Muscle of arm (tissue), 14 donors: ENCODE measurements at places on chromosomes 3 and 15. TPM values are rescaled to one million over a fixed set of nuclear protein-coding genes. Genes with fewer than 3 reads are reported as not detected.

DNA sequence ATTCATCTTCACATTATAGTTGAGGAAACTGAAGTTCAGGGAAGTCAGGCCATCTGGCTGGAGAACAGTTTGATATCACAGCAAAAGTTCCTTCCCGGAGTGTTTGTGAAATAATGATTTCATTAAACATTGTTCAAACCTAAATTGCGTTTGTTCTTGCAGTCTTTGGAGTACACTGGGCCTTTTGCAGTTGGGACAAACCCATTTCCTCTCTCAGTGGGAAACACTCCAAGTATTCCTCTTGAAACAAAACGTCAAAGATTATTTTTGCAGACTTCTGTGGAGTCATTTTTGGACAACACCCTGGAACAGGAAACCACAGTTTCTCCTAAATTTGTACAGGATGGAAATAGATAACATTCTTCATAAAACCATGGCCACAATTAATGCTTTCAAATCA is 287.5 kb downstream of the PTPRG start:
- peak; percentile 85 for DNase-seq

Gene STRIT1
- 75.6 TPM for polyA plus RNA-seq

Gene CYP8B1
- polyA plus RNA-seq = 0.30 TPM

GRCh38 chr3:136055491-136055890 is 90.0 kb downstream of the PPP2R3A start:
- no peak for DNase-seq

GRCh38 chr3:130621824-130622223 is 104.8 kb downstream of the COL6A6 start:
- peak; percentile 75 for DNase-seq
